ENCODE measurements at places on chromosomes 6 and 20. TPM values are rescaled to one million over a fixed set of nuclear protein-coding genes. Genes with fewer than 3 reads are reported as not detected.

R3HDML gene
- total RNA-seq = not detected

BYSL gene
- 36.5 TPM for total RNA-seq

BRPF3 gene
- 32.3 TPM for total RNA-seq

ANGPT4 gene
- total RNA-seq = not detected

IRAK1BP1 gene
- 4.3 TPM for total RNA-seq

TMEM170B gene
- 3.9 TPM for total RNA-seq

KIAA1755 gene
- 0.30 TPM for total RNA-seq

DNA sequence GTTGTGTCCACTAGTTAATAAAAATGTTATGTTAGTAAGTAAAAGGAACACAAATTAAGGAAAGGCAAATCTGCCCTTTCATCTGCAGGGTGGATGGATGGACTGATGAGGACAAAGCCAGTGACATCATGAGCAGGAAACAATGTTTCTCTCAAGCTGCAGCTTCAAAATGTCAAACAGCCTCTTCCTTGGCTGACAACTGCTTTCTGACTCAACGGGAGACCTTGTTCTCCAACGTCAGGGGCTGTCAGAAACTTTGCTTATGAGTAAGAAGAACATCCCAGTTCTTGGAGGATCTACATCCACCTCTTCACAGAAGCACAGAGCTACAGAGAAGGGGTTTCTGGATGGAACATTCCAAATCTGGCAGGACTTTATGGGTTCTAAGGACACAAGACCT, 6.0 kb downstream of the CST2 start:
- DNase-seq = no peak

- DNase-seq = no peak
Measured at GRCh38 chr6:63997734-63998133, 362.1 kb downstream of the PHF3 start.

- no peak for DNase-seq
Measured at GRCh38 chr6:110337486-110337885, 20.7 kb downstream of the METTL24 start.

DNA sequence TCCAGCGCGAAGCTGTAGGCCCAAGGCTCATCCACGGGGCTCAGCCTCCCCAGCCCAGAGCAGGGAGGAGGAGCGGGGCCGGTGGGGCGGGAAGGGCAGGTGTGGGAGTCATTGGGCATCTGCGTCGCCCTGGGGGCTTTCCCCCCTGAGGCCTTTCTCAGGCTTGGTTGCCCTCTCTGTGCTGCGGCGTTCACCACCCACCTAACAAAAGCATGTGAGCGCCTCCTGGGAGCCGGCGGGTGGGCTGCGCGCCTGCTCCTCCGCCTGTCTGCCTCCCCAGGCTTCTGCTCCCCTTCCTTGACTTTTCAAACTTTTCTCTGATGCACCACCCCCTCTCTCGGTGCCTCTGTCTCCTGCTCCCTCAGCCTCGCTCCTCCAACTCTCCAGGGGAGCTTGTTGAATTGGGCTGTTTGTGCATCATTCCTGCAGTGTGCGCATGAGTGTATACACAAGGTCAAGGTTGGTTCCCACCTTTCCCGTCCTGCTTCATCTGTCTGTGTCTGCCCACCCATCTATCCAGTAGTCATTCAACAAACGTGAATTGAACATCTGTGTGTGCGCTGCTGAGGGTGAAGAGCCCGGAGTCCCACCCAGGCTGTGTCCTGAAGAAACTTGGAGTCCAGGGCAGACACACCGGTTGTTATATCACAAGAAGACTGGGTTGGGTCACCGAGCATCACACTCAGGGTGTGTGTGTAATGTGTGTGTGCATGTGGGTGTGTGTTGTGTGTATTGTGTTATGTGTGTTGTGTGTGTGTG, 82.4 kb upstream of the NNAT start:
- DNase-seq = no peak

DNA sequence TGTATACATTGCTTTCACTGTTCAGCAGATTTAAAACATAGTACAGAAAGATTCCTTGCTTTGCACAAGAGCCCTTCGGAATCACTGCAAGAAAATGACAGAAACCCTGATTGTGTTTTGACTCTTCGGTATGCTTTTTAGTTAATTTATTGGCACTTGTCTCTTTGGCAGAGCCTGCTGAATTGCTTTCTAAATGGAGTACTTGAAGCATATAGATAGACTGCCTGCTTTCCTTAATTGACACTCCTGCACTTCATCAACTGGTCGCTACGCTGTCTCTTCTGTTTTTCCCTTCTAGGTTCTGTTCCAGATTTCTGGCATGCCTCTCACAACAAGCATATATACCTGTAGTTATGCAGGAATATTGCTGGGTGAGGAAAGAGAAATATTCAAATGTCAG, 22.4 kb upstream of the RBM24 start:
- DNase-seq = no peak

DNA sequence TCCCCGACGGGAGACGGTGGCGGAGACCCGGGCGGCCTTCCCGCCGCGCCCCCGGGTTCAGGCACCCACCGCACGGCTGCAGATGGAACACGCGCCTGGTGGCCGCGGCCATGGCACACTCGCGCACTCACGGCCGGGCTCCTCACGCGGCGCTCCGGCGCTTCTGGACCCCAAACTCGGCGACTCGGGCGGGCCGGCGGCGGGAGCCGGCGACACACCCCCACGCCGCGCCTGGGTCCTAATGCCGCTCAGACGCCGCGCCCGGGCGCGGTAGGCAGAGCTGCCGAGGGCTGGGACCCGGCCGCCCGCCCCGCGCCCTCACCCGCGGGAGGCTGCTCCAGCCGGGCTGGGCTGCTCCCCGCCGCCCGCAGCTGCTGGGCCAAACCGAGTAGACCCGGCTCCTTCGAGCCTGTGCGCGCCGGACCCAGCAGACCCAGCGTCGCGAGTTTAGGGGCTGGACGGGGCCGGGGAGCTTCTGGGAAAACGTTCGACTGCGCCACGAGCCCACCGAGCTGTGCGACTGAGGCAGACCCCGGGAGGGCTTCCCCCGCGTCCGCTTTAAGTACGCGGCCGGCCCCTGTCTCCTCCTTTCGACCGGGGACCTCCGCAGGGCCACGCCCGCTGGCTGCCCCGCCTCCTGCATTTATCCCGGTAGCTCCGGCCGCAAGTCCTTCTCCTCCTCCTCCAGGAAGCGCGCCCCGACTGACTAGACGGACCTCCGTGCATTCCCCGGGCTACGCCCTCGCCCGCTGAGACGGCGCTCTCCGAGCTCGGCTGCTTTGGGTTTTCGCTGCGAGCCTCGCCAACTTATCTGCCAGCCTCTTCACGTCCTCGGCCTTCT, at the start of gene SLC4A11:
Gene SLC4A11 (minus strand): TSS at position 165 of the 841 bp plus-strand sequence. CDS start 53 bp downstream, at position 112.
- DNase-seq = peak; percentile 75

DNA sequence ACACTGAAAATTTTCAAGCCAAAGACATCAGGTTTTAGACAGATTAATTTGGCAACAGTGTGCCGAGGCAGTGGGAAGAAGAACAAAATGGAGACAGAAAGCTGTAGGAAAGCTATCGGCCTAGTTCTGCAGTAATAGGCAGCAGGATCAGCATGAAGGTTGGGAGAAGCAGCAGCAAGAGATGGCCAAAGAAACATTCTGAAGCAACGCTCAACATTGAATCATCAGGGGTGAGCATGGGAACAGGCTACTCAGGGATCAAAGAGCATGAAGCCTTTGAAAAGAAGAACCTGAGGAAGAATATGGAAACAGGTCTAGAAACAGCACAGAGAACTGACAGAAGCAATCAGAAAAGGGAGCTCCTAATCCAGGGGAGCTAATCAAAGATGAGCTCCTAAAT, 7.1 kb upstream of the DST start:
- DNase-seq = no peak

DNA sequence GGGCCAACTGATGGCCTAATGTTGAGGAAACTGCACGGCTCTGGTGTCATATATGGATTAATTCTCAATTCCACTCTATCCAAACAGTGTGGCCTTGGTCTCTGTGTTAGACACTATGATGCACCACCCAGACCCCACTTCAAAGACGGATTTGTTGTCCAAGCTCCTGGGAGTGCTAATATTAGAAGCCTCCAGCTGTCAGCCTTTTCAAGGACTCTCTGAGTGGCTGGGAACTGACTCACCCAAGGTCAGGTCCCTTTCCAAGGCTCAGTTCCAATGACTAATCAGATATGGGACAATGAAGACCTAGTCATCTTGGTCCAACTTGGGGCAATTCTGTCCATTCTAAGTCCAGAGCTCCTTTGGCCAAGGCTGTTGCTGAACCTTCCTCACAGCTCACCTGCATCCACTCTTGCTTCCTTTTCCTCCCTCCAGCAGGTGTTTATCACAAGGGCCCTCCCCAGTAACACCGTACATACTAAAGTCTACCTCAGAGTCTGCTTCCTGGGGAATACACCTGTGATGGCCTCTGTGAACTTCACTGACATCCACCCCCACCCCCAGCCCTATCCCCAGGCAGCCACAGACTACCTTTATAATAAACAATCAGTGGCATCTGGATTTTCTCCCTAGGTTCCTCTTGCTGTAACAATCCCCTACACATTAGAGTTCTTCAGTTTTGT, 7.2 kb upstream of the IL20RA start:
- no peak for DNase-seq

GRCh38 chr6:113923526-113923925, 47.4 kb downstream of the HDAC2 start:
- no peak for DNase-seq

DNA sequence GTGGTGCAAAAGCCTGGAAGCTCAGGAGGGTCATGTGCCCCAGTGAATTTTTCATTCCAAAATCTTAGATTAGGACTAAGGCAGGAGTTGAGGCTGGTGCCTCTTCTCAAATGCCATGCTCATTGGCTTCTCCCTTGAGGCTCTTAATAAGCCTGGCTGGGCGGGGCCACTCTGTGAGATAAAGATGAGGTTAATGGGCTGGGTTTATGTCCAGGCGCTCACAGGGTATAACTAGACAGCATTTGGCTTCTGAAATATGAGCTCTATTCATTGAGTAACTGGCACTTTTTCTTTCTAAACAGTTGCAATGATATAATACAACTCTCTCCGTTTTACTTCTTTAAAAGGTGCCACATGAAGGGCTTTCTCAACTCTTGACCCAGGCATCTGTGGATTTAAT, 156.3 kb downstream of the SCML4 start:
- DNase-seq = no peak

GRCh38 chr6:2524090-2524489, 226.6 kb downstream of the MYLK4 start:
- no peak for DNase-seq

DNA sequence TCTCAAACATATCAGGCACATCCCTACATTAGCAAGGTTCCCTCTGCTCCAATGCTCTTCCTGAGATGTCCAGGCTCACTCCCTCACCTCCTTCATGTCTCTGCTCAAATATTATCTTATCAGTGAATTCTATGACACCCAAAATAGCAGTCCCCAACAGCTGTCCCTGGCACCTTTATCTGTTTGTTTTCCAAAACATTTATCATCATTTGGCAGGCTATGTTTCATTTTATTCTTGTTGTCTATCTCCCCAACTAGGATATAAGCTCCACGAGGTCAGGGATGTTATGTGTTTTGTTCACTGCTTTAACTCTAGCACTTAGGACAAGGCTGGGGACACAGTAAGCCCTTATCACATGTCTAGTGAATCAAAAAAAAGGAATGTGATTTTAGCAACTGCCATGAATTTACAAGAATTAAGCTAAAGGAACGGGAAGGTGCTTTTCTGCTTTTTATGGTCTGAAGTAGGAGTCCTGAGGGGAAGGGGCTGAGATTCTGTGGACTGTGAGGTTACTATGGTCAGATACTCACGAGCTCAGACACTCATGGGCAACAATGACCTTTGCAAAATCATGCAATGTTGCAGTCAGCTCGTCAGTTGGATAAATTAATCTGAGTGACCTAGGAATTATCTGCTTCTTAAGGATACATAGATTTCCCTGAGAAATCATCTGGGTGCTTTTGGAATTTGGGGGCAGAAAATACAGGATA, 1.9 kb upstream of the IL22RA2 start:
- DNase-seq = no peak

- DNase-seq = no peak
Measured at GRCh38 chr6:145532361-145532760, 203.0 kb downstream of the EPM2A start.

GRCh38 chr20:1809131-1809572, 86.1 kb upstream of the SIRPA start:
- DNase-seq = no peak

GRCh38 chr6:1105833-1106400, 206.0 kb upstream of the FOXQ1 start:
- no peak for DNase-seq

- DNase-seq = no peak
Measured at GRCh38 chr6:70310063-70310694, 7.3 kb upstream of the COL9A1 start.

DNA sequence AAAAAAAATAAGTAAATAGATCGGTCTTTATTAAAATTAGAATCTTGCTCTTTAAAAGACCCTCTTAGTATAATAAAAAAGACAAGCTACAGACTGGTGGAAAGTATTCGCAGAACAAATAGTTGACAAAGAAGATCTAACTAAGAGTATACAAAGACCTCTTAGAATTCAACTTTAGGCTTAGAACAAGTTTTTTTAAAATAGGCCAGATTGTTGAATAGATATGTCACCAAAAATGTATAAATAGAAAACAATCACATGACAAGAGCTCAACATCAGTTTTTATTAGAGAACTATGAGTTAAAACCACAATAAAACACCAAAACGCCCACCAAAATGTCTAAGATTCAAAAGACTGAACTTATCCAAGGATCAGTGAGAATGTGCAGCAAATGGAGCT, 632.7 kb upstream of the PTCHD4 start:
- no peak for DNase-seq

DNA sequence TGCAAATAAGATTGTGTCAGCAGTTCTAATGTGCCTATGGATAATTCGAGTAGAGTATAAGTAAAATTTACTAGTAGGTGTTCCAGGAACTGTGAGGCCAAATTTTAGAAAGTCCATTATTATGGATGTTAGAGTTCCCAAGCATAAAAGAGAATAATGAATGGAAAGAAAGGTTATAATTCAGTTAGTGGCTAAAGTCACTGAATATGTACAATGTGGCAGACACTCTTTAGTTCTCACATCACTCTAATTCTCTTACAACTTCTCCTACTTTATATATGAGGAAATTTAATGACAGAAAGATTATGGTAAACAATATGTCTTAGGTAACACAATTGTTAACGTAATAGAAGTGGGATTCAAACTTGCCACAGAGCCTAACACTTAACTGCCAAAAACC, 75.3 kb downstream of the EYS start:
- DNase-seq = no peak

DNA sequence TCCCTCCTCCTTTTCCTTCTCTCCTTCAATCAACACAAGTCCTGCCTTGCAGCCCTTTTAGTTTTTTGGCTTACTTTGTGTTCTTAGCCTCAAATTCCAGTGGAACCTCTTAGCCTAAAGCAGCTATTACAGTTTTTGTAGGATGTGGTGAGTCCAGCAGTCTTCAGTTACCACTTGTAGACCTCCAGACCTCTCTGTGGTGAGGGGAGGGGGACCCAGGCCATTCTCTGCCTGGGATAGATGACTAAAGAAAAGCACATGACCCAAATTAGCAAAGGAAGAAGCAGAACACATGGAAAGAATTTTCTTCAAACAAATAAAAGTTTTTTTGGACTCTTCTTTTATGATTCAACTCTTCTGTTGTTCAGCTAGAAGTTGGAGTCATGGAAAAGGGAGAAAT, 246.5 kb downstream of the HAO1 start:
- no peak for DNase-seq

- no peak for DNase-seq
Measured at GRCh38 chr6:52962701-52963100, 32.4 kb downstream of the GSTA4 start.

GRCh38 chr20:22452442-22453011, 131.8 kb downstream of the FOXA2 start:
- no peak for DNase-seq

GRCh38 chr20:25309395-25310267, 61.7 kb downstream of the PYGB start:
- peak; percentile 64 for DNase-seq

Data from PC-9 (cell line).